ENCODE measurements at places on chromosomes 6 and 20.

DNA sequence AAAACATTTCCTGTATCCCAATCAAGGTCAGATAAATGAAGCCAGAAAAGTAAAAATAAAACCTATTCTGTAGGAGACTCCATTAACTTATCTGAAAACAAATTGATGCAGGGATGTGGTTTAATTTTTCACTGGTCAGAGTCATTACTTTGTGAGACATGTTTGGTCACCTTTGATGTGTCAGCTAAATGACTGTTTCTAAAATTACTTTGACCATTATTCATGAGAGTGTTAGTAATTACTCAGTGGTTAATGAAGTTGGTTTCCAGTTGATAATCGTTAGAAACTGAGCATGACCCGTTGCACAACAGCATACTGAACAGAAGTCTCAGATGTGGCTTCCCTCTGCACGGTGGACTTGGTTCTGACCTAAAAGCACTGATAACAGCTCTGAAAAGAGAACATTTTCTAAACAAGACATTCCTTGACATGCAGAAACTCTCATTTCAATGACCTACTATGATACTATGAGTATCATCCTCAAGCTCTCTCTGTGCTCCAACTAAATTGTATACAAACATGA lies 410.5 kb upstream of the RNF217 start:
- no peak for DNase-seq

DNA sequence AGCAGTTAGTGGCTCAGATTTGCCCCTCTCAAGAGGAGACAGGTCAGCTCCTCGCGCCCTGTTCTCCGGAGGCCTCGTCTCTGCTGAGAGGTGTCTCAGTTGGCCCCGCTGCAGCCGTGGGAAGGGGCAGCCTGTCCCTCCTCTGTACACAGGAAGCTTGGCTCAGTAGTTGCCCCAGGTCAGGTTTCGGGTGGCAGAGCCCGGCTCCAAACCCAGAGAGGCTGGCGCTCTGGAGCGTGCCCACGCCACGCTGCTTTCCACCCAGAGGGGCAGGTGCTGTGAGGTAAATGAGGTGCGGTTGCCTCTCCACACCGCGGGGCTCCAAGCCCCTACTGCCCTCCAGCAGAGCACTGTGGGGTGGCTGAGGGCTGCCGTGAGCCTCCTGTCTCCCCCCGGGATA lies 16.0 kb downstream of the DYNLT1 start:
- no peak for DNase-seq

GRCh38 chr6:157615420-157615769 lies 207.7 kb upstream of the SNX9 start:
- no peak for DNase-seq

DNA sequence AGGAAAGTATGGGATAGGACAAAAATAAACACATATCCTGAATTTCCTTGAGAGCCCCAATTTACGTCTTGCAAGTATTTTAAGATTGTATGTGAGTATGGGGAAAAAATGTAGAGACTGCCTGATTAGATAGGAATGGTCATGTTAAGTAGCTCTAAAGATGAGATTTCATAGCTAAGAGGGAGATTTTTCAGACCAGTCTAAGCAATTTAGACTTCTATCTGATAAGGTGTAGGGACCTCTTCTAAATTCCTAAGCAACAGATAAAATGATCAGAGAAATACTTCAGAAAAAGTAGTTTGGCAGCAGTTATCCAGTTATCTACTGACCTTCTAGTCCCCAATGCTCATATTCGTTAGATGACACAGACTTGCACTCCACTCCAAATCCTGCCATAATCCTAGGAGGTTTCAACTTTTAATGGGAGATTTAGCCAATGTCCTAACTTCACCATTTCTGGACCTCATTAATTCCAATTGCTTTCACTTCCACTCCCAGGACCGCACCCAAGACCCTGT lies 90.0 kb downstream of the FILIP1 start:
- no peak for DNase-seq

GRCh38 chr6:69795469-69796072 lies 1.2 kb downstream of the LMBRD1 start:
- DNase-seq: peak; percentile 6

DNA sequence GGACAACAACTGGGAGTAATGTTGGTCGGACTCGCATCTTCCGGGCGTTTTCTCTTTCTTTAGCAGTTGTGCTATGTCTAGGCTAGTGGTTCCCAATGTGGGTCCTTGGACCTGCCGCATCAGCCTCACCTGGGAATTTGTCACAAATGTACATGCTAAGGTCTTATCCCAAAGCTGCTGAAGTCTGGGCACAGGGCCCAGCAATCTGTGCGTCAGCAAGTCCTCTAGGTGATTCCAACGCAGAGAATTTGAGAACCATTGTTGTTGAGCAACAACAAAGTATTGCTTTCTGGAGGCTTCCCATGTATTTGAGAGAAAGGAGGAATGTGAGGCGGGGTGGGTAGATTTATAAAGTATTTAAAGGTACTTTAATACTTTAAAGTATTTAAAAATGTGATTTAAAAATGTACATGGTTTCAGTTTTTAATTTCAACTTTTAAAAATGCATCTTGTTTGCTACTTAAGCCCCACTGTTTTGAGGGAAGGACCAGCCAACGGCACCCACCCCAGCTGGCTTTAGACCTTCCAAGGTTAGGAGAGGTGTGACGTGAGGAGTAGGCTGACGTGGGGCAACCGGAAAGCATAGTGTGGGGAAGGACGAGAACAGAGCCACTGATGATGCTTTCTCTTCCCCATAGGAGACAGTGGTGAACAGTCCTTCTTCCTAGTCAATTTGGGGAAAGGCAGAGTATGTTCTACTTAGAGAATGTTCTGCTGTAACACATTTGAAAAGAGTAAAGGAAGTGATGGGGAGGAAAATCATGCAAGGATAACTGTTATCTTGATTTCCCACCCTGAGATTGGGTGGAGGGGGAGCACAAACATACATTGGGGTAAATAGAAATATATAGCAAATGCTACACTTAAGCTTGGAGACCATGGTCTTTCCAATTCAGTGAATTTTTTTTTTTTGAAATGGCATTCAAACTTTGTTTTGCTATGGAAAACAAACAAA lies 4.3 kb downstream of the UST start:
- DNase-seq: peak; percentile 60

GRCh38 chr6:128598571-128598970 lies 78.2 kb upstream of the PTPRK start:
- no peak for DNase-seq

DNA sequence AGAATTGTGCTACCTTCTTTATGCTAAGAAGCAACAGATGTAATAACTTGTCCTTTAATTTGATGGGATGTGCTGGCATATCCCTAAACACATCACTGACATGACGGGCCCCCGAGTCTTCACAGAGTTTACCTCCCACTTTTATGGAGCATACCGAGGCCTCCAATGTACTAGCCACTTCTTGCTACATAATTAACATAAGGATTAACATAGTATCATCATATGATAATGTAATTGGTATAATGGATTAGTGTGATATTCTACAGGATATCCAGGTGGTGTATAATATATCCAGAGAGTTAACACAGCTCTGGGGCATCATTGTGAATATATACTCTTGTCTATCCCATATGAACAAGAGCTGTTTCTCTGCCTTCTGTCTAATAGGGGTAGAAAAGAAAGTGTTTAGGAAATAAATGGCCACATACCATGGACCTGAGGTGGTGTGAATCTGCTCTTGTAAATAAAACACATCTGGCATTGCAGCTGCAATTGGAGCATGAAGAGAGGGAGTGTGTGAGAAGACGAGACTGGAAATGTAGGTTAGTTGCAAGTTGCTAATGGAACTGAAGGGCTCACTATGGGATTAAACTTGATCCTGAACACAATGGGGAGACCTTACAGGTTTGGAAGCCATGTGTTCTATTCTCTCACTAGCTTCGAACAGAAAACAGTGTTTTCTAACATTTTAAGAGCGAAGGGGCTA lies 102.3 kb downstream of the IYD start:
- DNase-seq: no peak

- no peak for DNase-seq
Measured at GRCh38 chr6:34515473-34516387, 40.4 kb downstream of the SPDEF start.

DNA sequence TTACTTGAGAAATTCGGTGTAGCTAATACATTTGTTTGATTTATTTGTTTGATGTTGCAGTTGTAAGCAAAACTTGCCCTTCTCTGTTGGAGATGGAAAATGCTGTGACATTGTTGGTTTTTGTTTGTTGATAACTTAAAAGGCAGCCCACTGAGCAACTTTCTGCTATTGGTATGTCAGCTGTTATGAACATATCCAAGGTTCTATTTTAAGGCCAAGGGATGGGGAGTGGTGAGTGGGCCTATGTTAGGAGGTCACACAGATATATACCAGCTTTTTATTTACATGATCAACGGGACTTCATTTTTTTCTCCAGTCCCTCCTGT lies 5.7 kb downstream of the QKI start:
- no peak for DNase-seq

GRCh38 chr20:57426271-57426689 lies 35.1 kb downstream of the RBM38 start:
- DNase-seq: no peak

GRCh38 chr6:38767560-38767959 lies 52.4 kb downstream of the DNAH8 start:
- no peak for DNase-seq

- DNase-seq: no peak
Measured at GRCh38 chr6:7132398-7133035, 24.8 kb downstream of the RREB1 start.

DNA sequence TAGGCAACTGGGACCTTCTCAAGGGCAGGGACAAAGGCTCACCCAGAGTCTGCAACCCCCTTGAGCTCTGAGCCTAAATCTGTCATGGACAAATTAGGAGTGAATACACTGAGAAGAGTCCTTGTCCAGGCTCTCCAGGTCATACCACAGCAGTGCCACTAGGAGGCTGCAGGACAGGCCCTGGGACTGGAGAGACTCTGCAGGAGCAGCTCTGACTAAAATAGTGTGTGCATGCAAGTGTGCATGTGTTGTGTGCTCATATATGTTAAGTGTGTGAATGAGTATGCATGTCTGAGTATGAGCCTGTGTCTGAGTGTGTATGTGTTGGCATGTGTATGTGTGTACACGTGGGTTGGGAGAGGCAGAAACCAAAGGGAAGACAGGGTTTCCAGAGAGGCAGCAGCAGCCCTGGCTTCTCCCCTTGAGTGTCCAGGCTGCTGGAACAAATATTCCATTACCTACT lies 27.1 kb downstream of the MRPL14 start:
- DNase-seq: peak; percentile 51

DNA sequence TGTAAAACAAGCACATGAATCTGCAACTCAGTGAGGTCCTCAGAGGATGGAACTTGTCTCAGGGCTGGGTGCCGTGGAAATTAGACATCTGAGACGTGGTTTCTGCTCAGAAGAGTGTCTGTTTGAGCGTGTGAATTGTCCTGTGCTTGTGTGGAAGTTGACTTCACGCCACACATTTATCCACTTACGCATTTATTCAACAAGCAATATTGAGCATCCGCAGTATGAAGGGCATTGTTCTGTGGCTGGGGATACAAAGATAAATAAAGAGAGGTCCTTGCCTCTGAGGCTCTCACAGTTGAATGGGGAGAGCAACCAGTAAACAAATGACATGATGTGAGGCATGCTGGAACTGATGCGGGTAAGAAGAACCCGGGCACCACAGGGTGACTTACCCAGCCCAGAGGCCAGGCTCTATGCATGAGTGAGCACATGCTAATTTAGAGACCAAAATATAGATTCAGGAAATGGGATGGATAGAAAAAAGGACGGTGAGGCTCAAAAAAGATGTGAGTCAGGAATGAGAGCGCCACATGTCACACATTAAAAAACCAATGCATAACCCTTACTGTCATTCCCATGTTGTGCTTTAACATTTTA lies 60.4 kb downstream of the SOBP start:
- DNase-seq: no peak

- peak; percentile 71 for DNase-seq
Measured at GRCh38 chr6:33589731-33590530, 9.9 kb upstream of the BAK1 start.

- no peak for DNase-seq
Measured at GRCh38 chr20:51500311-51500710, 42.2 kb downstream of the NFATC2 start.

DNA sequence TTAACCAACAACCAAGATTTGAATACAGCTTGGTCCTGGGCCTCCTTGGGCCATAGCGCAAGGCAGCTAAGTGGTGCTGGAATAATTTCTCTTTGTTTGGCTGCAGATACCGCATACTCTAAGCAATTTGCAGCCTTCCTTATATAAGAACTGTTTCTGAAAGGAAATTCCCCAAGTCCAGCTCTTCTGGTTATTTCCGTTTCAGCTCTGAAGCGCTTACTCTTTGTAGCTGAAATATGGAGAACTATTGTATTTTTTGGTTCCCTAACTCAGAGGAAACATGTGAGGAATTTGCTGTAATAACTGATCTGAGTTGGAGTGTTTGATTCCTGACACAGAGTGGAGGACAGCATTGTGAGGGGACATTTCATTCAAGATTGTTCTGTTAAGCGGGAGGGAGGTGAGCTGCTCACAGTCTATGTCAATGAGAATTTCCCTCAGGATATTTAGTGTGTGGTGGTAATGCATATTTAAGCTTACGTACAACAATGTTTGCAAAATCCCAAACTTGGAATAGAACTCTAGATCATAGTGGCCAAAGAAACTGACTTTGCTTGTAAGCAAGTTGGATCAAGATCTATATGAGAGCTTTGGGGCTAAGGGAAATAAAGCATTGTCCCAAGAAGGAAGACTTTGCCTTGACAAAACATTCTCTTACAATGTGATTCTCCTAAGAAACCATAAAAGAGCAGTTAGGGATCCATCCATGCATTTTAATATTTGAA lies 576.6 kb upstream of the FLRT3 start:
- no peak for DNase-seq

Data from iris pigment epithelial cell (primary cell).